ENCODE measurements at places on chromosomes 5 and 9.

- DNase-seq = no peak
These were observed 566.4 kb downstream of the EFNA5 start for GRCh38 chr5:107104040-107104995.

- DNase-seq = no peak
These were observed 1.1 kb downstream of the WDR5 start for GRCh38 chr9:134136996-134137299.

- DNase-seq = peak; percentile 81
These were observed 159.5 kb downstream of the C9orf152 start for GRCh38 chr9:110048403-110048975.

- no peak for DNase-seq
These were observed 267.0 kb downstream of the CETN3 start for GRCh38 chr5:90142541-90142940.

- DNase-seq = no peak
These were observed 167.4 kb upstream of the KIF2A start for GRCh38 chr5:62138607-62139006.

DNA sequence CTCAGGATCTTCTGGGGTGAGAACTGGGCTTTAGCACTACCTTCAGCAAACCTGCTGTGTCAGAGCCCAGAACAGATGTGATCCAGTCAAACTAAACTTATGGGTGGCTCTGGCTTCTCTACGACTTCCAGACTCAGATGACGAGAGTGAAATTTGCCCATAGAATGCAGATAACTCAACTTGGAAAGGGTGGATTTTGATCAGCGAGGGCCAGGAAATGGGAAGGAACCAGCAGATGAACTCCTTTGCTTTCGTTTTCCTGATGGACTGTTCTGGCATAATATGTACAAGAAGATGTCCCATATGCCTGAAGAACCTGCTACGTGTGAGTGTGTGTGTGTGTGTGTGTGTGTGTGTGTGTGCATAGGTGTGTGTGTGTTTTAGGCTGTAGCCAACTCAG lies 132.0 kb upstream of the MOCS2 start:
- DNase-seq = no peak

- no peak for DNase-seq
These were observed 662.9 kb upstream of the ZNF608 start for GRCh38 chr5:125409234-125409860.
